ENCODE measurements at places on chromosomes 5 and 9.

GRCh38 chr5:157362012-157362411 is 96.1 kb downstream of the CYFIP2 start:
- no peak for DNase-seq

GRCh38 chr5:141490271-141490670 is 1.4 kb downstream of the PCDHGC5 start:
- DNase-seq = no peak

DNA sequence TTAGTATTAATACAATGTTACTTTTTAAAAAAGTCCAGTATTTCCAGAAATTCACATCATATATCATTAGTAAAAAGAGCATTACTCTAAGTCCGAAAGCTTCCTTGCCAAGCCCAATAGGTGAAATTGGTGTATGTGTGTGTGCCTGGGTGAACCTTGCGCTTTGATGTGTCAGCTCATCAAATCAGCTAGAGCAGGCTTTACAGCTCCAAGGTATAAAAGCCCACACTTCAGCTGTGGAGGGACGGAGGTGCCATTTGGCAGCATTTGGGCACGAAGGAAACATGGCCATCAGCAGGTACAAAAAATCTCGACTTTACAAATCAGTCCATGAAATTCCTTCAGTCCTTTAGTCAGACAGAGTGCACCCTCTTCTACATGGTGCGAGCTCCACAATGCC is 76.5 kb upstream of the IL7R start:
- no peak for DNase-seq

- no peak for DNase-seq
These were observed 22.6 kb upstream of the IQGAP2 start for GRCh38 chr5:76380346-76381066.

GRCh38 chr5:50702615-50703366 is 36.4 kb downstream of the PARP8 start:
- DNase-seq = no peak

- DNase-seq = no peak
These were observed 32.3 kb upstream of the ZNF462 start for GRCh38 chr9:106830527-106831150.

DNA sequence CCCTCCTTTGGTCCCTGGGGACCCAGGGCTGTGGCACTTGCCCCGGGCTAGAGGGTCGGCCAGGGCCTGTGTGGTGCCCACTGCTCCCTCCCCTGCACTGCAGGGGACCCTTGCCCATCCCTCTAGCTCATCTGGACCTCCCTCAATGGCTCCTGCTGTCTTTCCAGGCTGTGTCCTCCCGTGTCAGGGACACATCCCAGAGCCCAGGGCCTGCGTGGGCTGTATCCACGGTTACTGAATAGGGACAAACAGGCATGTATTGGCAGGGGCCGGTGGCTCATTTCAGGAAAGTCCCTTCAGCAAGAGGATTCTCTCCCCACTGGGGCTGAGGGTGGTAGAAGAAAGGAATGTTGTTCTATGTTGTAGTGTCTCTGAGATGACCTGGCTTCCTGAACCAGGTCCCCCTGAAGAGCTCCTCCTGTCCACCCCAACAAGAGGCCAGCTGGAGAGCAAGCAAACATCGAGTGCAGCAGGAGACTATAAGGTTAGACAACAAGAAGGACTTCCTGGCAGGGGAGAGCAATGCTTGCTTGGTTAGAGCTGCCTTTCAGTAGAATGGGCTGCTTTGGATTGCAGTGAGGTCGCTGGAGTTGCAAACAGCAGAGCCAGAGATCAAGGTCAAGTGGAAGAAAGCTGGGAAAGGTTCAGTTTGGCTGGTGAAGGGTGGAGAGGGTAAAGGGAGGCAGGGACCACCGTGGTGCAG is 1.0 kb upstream of the CRB2 start:
- no peak for DNase-seq

DNA sequence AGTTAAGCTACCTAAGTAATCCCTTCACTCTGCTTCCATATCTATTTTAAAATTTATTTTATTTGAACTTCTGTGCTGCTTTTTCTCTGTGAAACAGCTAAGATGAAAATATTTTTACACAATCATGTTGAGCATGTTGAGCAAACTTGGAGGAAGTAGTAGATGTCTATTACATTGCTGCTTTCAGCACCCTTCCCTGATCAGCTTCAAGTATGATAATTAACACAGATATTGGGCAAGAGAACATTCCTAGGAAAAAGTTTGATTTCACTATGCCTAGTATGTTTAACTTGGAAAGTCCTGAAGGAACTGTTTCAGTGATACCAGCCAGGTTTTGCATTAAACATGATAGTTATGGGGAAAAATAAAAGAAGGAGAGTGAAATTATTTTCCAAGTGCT is 283.6 kb downstream of the ELAVL2 start:
- no peak for DNase-seq

GRCh38 chr5:109689740-109690241 is at the start of gene MAN2A1:
Gene MAN2A1 (plus strand): TSS chr5:109689927. CDS start chr5:109690418, 491 bp downstream.
- DNase-seq = peak; percentile 85

DNA sequence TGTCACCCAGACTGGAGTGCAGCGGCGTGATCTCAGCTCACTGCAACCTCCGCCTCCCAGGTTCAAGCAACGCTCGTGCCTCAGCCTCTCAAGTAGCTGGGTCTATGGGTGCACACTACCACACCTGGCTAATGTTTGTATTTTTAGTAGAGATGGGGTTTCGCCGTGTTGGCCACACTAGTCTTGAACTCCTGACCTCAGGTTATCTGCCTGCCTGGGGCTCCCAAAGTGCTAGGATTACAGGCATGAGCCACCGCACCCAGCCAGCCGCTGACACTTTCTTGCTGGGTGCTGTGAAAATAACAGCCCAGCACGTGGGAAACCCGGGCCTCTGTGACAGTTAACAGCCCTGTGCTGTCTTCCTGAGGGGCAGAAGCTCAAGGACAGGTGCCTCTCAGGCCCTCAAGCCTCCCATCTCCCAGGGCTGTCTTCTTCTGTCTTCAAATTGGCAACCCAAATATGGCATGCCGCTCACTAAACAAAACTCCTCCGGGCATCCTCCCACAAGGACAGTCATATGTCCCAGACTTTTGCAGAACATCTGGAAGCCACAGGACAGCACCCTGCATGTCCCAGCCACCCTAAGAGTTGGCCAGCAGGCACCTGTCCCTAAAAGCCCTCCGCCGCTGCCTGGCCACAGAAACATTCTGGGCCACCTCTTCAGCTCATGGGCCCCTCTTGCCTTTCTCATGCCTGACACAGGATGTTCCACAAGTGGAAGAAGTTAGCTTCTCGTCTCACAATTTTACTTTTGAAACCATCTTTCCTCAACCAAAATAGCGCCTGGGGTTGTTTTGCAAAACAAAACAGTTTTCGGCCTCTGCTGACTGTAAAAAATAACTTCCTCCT is 233.6 kb downstream of the SYK start:
- DNase-seq = no peak
